ENCODE measurements at places on chromosomes 3 and 15.

DNA sequence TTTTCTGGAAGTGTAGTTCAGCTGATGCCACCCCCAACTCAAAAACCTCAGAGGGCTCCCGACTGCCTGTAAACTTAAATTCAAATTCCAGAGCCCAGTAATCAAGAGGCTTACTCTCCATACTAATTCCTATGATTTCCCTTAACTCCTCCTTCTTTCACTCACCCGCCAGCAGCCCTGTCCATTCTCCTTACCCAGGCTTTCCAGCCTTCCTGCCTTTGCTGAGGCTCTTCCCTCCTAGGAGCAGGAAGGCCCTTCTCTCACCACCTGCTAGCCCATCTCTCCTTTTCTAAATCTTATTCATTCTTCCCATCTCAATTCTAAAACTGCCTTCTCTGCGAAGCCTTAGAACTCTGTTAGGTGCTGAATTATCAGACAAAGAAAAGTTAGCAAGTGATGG is 30.4 kb downstream of the RORA start:
- DNase-seq = no peak

DNA sequence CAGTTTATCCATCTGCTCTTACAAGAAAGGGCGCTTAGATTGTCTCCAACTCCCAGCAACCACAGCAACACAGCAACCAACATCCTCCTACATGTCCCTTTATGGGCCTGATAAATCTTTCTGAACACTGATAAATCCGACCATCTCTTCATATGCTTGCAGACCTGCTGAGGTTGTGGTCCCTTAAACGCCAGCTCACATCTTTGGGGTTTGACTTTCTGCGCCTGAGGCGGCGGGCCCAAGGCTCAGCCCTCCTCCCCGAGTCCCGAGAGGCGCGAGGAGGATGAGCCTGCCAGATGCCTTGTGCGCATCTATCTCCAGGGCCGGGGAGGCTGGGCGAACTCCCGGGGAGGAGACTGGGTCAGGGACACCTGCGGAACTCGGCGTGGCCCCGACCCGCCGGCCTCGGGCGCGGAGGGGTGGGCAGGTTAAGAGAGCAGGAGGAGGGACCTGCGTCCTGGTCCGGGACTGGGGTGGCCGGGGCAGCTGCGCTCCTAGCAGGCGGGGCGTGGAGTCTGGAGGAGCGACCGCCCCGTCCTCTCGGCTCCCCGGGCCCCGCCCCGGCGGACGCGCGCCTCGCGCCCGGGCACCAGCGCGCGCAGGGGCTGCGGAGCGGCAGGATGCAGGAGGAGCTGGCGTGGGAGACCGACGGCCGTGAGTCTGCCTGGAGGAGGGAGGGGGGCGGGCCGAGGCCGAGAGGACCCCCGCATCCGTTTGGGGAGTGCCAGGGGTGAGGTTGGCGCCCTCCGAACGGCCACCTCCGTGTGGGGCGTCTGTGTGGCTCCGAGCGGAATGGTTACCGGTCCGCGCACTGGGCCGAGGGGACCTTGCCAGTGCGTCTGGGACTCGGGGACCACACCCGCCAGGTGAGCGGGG is at the start of gene ANKDD1A:
ANKDD1A (plus strand) TSS at position 592 of the 876 bp plus-strand sequence; CDS start at position 621, 29 bp downstream.
- DNase-seq = no peak

DNA sequence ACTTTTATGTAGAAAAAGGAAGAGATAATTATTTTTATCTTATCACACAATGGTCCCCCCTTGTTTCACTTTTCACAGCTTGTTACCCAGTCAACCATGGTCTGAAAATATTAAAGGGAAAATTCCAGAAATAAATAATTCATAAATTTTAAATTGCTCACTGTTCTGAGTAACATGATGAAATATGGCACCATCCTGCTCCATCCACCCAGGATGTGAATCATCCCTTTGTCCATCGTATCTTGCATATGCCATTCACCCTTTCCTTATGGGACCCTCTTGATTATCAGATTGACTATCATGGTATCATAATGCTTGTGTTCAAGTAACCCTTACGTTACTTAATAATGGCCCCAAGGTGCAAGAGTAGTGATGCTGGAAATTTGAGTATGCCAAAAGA is 43.7 kb downstream of the ANKRD28 start:
- DNase-seq = no peak

DNA sequence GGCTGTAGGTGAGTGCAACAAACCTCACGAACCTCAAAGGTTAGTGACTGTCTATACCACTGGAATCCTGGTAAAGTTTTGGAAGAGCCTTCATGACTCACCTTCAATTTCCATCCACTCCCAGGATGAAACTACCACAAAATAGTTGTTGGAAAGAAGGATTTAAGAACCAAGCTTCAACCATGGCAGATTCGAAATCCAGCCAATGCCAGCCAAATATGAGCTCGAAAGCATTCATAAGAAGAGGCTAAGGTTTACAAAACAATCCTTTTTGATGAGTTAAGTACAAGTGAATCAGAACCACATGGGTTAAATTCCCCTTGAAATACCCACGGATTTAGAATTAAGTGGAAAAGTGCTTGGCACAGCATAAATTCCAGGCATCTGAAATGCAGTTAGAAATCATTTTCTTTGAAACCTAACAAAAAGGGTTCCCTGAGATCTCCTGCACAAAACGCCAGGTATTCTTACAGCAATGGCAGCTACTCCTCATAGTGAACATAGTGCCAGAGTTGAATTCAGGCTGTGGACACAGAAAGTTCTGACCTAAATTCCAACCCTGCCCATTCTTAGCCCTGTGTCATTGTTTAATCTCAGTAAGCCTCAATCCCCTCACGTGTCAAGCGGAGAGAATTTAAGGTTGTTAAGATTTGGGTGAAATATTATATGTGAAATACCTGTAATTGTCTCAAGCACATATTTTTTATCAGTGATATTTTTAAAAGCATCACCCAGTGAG is 89.2 kb downstream of the FBN1 start:
- DNase-seq = no peak

DNA sequence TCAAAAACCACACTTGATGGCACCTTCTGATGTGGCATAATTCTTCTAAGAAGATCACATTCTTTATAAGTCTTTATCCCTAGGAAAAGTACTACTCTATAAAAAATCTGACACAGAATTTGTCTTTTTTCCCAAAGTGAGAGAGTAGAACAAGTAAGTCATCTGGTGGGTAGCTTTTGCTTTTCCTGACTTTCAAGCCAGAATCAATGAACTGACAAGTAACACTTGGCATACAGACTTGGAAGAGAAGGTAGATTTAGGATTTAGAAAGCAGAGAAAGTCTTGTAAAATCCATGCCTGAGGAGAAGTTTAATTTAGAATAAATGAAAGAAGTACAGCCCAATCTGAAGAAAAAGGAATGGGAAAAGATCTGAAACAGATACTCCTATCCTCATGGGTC is 66.6 kb upstream of the TUSC7 start:
- DNase-seq = no peak

DNA sequence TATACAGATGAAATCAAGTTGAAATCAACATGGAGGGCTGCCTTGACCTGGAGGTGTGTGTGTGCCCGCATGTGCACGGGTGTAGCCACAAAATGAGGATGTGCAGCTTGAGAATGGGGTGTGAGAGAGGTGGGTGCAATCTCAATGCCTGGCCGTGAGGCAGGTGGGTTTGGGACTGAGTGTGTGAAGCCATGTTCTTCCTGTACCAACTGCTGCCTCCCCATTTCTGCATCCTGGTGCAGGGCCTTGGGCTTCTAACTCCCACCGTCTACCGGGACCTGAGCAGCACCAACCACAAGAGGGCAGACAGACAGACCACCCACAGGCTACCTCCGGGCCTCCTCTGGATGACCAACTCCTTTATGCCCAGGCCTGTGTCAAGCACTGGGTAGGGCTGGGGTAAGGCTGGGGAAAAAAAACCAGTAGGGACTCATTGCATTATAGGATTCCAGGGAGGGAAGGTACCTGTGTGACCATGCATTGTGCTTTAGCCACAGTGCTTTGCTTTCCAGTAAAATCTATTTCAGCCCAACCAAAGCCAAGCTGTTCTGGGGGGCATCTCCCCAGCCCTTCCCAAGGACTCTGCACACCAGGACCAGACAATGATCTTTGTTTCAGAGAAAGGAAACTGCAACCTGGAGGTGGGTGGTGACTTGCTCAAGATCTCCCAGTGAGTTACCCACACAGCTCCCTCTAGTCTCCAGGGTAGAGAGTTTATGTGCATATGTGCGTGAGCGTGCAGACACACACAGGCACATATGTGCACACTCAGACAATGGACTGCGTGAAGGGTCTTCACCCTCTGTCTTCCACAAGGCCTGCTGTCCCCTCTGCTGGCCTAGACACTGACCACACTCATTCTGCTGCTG is 162.2 kb upstream of the TLE3 start:
- no peak for DNase-seq

DNA sequence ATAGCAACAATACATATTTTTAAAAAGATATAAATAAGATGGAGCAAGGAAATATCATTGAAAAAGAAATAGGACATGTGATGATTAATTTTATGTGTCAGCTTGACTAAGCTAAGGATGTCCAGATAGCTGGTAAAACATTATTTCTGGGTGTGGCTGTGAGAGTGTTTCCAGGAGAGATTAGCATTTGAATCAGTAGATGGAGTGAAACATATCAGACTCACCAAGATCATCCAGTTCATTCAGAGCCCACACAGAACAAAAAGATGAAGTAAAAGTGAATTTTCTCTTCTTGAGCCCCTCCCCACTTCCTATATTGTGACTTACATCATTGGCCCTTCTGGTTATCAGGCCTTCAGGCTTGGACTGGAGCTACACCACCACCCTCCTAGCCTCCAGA is 61.6 kb upstream of the TUSC7 start:
- DNase-seq = no peak

DNA sequence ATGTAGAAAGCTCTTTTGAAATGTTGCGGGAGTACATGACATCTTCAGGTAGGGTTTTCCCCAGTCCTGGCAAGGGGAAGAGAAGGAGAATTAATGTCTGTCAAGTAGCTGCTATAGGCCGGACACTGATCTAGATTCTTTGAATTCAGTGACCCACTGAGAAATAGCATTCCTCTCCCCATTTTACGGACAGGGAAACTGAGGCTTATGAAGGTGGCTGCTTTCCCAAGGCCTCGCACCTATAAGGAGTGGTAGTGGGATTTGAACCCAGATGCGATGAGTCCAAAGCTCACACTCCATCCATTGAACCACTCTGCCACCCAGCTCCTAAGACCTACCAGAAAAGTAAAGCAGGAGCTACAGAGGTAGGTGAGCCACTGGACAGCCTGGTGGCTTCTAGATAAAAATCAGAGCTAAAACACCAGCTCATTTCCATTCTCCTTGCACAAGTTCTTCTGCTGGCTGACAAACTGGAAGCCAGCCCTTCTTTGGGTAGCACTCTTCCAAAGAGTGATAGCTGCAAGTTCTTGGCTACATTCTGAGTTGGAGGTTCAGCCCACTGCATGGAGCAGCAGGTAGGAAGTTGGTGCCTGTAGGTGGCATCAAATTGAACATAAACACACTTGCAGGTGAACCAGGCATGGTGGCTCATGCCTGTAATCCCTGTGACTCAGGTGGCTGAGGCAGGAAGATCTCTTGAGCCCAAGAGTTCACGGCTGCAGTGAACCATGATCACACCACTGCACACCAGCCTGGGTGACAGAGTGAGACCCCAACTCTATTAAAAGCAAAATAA is 22.0 kb downstream of the ZNF710 start:
- no peak for DNase-seq

GRCh38 chr3:170717410-170718402 is 131.8 kb upstream of the SLC7A14 start:
- DNase-seq = no peak

DNA sequence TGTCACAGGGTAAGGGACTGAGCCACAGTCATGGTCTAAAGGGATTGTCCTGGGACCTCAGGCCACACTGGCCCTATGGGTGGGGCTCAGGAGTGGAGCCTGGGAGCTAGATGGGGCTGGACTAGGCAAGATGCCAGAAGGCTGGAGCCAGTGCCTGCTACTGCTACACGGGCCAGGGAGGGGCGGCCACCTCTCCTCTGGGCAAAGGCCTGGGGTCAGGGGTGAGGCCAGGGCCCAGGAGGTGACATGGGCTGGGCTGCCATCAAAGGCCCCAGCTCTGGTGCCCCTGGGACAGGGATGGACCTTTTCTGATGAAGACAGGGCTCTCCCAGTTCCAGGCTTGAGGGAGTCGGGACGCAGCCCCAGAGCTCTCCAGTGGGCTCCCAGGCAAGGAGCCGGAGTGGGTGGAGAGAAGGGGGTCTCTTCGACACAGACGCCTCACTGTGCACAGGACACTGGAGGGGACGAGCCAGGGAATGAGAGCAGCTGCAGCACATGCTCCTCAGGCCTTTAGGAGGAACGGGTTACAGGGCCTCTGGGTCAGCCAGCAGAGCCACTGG is 62.1 kb upstream of the IQSEC1 start:
- DNase-seq = no peak

DNA sequence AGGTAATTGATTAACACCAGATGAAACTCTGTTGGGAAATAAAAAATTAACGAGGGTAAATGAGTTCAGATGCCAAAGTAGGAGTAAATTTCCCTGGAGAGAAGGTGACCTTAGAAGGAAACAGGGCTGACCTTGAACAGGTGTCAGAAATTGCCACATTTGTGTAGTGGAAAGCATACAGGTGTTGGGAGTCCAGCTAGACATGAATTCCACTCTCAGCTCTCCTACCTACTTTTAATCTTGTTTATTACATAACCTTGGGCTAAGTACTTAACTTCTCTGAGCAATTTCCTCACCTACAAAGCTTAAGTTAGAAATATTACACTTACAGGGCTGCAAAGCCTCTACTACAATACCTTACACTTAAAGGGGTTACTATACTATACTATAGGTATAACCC is 96.0 kb downstream of the ISL2 start:
- DNase-seq = no peak

GRCh38 chr3:129613367-129613740 is 6.9 kb upstream of the PLXND1 start:
- DNase-seq = no peak

- no peak for DNase-seq
These were observed 245.2 kb downstream of the CD47 start for GRCh38 chr3:107845380-107846278.

DNA sequence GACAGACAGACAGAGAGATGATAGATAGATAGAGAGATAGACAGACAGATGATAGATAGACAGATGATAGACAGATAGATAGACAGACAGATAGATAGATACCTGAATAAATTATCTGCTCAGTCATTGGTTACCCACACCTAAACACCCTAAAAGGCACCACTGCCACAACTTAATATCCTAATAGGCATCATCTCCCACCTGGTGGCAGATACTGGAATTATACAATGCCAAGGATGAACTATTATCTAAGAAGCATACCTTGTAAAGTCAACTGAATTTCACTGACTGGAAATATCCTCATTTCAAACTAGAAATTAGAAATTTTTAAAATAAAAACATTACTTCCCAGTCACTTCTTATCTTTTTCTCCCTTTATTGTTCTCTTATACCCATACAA is 19.4 kb upstream of the ATP8B4 start:
- no peak for DNase-seq

DNA sequence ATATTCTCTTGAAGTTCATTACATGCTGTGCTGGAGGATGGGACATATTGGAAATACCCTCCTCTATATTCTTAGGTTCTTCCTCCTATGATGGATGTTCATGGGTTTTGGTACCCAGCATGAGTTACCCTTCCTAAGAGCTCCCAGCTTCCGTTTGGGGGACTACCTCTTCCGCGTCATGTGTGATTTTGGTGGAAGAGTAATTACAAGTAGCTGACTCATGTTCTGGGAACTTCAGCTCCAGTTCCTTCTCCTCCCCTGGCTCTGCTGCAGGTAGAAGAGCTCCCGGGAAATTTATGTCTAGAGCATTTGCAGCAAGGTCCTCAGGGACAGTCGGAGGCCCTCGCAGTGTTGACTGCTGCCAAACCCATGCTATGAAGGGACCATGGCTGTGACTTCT is 208.8 kb upstream of the IL12A start:
- no peak for DNase-seq
